SK-N-SH (cell line): ENCODE measurements at places on chromosomes 3 and 15.

DNA sequence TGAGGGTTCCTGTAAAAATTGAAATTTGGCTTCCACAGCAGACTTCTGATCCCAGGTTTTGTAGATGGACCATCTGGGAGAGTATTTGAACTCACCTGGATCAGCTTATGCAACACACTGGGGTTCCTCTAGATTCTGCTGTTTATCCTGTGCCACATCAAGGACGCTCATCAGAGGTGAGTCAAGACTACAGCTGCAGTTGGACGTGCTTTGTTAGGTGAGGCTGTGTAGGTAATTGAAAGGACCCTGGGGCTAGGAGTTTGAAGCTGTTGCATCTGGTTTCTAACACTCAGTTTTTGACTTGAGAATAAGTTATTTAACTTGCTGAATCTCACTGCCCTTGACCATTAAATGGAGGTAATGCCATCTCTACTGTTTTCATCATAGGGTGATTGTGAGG lies 394.2 kb downstream of the EDEM1 start:
- DNase-seq, result no peak

GRCh38 chr3:37971467-37971866 lies 19.1 kb upstream of the VILL start:
- no peak for DNase-seq

DNA sequence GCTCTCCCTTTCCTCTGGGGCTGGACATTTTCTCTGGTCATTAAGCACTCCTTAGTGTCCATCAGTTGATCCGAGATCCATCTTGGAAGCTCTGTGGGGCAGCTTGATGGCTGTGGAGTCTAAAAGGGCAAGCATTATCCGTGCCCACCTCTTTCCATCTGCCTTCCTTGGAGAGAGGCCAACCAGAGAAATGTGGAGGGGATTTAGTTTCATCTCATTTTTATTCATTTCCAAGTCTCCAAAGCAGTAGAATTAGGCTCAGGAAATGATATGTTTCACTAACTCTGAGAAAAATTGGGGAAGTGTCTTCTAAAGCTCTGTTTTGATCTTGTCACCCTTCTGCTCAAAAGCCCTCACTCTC lies 95.9 kb upstream of the KLHL25 start:
- DNase-seq, result no peak

GRCh38 chr3:115272036-115272824 lies 125.1 kb upstream of the ZBTB20 start:
- peak; percentile 22 for DNase-seq

DNA sequence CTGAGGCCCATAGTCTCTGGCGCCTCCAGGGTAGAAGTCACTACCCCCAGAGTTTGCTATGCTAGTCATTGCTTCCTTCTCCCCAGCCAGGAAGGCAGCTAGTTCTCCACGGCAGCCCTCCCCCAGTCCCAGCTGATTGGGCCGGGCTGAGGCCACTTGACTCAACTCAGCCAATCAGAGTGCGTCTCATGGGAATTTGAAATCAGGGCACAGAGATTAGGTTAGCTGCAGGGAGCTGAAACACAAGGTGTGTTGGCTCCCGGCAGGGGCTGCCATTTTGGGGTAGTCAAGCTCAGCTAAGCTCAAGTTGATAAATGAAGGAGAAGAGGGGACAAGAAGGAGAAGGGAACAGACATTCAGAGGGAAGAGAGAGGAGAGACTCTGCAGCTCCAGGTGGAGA lies 32.8 kb downstream of the LINGO1 start:
- DNase-seq, result peak; percentile 68

GRCh38 chr3:114119776-114120175 lies 59.1 kb downstream of the DRD3 start:
- DNase-seq, result no peak

- DNase-seq, result no peak
Measured at GRCh38 chr3:158920371-158920770, 118.5 kb downstream of the MFSD1 start.

DNA sequence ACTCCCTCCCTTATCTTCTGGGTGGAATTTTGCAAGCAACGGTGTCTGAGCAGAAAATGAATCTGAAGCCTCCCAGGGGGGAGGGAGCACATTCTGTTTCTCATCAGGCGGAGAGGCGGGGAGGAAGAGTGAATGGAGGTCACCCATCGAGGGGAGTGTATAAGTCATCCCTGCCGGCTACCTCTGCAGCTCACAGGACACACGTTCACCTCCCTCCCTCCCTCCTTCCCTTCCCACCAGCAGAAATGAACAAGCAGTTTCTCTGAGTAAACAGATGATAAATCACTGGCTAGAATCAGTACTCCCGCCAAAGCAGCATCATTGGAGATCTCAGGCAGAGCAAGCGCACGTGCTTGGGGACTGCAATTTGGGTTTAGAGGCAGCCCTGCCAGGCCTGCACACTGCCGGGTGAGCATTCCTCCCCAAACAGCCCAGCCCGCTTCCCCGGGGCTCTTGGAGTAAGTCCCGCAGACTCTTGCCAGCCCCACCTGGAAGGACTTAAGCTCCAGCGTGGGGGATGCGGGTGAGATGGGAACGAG lies 38.3 kb downstream of the CPN2 start:
- no peak for DNase-seq

DNA sequence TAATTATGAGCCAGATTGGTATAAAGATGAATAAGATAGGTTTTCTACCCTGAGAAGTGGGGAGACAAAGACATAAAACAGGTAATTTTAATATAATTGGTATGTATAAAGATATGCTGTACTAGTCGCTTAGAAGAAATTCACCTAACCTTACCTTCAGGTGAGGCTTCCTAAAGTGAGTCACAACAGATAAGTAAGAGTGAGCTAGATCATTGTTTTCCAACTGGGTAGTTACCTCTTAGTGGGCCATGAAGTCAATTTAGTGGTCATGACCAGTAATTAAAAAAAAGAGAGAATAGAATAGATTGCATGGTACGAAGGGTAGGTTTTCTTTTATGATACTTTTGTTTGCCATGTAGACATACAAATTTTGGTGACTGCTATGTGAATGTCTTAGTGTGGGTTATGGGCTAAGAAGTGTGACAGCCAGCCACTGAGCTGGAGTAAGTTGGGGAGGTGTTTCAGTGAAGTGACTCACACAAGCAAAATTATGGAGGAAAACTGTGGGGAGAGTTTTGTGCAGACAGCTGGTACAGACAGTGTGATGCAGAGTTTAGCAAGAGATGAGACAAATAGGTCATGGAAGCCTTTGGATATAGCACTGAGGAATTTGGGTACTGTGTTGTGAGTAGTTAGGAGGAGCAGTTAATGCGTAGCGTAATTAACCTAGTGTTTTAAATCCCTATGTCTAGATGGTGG lies 8.2 kb downstream of the TRNT1 start:
- no peak for DNase-seq

DNA sequence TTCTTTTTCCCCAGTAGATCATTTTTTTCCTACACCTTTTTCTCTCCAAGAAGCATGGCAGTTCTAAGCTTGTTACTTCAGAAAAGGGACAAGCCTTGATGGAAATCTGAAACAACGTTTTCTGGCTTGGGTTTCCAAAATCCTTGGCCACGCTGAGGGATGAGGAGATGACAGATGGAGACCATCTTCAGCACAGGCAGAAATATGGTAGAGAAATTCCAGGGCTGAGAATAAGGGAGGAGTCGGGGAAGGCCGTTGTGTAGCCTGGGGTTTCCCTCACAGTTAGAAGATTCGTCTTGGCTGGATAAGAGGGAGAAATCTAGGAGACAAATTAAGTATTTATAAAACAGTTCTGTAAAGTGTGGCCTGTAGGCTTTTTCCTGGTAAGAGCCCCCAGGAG lies 33.9 kb upstream of the STT3B start:
- DNase-seq, result no peak

GRCh38 chr15:67232591-67232990 lies 21.9 kb downstream of the AAGAB start:
- DNase-seq, result no peak

DNA sequence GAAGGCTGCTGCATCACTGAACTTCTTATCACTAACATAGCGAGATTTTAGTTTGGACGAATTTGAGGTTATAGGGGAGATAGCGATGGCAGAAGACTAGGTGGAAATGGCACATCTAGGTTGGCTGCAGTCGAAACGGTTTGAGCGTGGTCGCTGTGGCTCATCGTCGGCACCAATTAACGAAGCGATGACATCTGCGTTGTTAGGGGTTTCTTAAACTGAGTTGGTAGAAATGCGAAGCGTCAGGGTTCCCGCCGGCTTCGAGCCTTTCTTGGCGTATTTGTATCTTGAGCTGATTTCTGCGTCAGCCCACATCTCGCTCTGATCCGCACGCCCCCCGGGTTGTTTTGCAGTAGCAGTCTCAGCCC lies 319 bp downstream of the LNP1 start:
- DNase-seq, result peak; percentile 20

GRCh38 chr15:93195109-93195508 lies 106.1 kb upstream of the RGMA start:
- no peak for DNase-seq

- no peak for DNase-seq
Measured at GRCh38 chr3:17130956-17131355, 246.2 kb downstream of the PLCL2 start.

- DNase-seq, result no peak
Measured at GRCh38 chr3:37170060-37170459, 4.3 kb downstream of the LRRFIP2 start.

DNA sequence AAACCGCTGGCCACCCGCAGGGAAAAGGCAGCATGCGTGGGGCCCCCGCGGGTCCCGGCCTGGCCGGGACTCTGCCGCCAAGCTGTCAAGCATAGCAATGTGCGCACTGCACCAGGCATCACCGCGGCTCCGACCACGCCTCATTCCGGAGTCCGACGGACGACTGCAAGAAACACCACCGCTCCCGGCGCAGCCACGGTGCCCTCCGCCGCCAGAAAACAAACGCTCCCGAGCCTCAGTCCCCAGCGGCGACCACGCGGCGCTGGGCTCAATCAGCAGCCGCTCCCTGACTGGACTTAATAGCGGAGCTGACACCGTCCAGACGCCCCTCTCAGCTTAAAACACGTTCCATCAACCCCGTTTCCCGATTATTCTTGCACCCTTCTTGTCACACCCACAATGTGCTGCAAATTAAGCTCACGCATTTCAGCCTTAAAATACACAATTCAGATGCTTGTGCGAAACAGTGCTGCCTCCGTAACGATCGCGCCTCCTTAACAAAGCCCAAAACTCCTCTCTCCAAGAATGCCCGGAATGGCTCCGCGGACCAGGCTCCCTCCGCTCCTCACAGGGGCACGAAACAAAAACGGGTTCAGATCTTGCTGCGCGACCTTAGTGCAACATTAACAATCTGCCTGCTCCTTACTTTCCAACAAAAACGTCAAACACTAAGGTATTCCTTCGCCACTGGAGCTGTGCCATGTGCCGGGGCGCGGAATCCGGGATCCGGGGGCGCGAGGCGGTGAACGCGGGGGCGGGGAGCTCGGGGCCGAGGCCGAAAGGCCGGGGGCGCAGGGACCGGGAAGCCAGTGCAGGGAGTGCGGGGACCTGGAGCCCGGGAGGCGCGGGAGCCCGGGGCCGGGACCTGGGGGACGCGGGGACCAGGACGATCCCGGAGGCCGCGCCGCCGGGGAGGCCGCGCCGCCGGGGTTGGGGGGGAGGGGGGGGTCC lies 655 bp downstream of the CYFIP1 start:
- DNase-seq, result peak; percentile 81

- no peak for DNase-seq
Measured at GRCh38 chr3:146636881-146637280, 31.7 kb upstream of the PLSCR5 start.

DNA sequence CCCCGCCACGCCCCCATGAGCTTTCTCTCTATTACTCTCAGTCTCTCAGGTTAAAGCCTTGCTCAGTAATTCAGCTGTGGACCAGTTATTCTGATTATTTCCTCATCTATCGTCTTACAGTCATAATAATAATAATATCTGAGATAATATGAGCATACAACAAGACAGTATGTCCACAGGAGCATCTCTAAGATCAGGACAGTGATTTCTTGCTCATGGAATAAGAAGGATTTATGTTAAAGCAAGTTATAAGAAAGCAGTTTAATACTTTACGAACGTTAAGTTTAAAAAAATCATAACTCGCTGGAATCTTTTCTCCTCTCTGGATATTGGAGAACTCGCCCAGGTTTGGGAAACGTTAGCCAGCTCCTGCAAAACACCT lies 643 bp upstream of the LMCD1 start:
- DNase-seq, result no peak

GRCh38 chr3:194775731-194776130 lies 90.0 kb downstream of the FAM43A start:
- no peak for DNase-seq

- no peak for DNase-seq
Measured at GRCh38 chr15:69624816-69625215, 172.2 kb downstream of the RPLP1 start.

DNA sequence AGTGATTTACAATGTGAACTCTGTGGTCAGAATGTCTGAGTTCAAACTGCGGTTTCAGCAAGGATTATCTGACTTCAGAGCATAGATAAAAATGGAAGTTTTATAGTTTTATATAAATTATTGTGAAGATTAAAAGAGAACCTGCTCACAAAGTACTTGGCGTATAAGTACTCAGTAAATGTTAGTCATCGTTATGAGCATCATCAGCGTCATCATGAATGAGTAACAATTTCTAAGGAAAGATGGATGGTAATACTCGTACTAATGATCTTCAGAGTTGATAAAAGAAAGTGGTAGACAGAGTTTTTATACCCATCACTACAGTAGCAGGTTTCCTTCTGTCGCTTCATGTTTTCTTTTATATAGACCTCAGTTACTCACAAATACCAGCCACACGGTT lies 341.8 kb downstream of the RAP2B start:
- DNase-seq, result no peak

GRCh38 chr3:19485267-19485666 lies 337.0 kb downstream of the KCNH8 start:
- DNase-seq, result no peak

DNA sequence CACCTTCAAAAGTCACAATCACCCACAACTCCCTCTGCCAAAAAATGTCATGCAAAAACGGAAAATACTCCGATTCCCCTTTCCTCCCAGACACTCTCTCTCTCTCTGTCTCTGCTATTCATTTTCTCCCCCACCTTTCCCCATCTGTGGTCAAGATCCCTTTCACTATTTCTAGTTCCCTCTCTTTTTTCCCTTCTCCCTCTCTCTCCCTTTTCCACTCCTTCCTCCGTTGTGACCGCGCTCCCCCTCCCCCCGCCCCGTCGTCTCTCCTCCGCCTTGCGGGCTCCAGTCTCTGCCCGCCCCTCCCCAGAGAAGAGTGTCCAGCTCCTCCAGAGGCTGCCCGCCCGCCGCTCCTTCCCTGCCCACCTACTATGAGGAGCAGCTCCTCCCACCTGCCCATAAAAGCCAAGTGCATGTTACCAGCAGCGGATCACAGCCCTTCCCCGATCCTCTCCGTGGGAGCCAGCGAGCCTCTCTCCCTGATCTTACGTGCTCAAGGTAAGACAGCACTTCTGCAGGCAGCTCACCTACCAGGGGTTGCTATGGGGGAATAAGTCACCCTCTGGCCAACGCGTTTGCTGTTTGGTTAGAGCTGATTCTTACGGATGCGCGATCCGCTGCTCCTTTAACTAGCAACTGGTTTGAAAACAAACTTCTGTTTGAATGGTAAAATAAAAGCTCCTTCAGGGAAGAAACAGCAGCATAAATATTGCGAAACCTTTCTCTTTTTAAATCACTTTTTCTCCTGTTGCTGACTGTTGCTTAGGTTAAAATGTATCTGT lies at the start of gene COL8A1:
TSS of gene COL8A1 (plus strand) at position 428 of the 782 bp plus-strand sequence. CDS start 152,089 bp downstream, outside the sequence.
- no peak for DNase-seq

GRCh38 chr15:69718436-69718835 lies 265.8 kb downstream of the RPLP1 start:
- no peak for DNase-seq

GRCh38 chr3:71896751-71897150 lies 111.8 kb upstream of the PROK2 start:
- no peak for DNase-seq

- DNase-seq, result no peak
Measured at GRCh38 chr3:30578986-30579579, 27.3 kb upstream of the TGFBR2 start.
